ENCODE measurements at places on chromosomes 1 and 21.

- DNase-seq, result no peak
Observed at GRCh38 chr1:11529763-11530730, 51.1 kb downstream of the DISP3 start.

- DNase-seq, result no peak
Observed at GRCh38 chr1:181087400-181087901, 1.0 kb upstream of the IER5 start.

DNA sequence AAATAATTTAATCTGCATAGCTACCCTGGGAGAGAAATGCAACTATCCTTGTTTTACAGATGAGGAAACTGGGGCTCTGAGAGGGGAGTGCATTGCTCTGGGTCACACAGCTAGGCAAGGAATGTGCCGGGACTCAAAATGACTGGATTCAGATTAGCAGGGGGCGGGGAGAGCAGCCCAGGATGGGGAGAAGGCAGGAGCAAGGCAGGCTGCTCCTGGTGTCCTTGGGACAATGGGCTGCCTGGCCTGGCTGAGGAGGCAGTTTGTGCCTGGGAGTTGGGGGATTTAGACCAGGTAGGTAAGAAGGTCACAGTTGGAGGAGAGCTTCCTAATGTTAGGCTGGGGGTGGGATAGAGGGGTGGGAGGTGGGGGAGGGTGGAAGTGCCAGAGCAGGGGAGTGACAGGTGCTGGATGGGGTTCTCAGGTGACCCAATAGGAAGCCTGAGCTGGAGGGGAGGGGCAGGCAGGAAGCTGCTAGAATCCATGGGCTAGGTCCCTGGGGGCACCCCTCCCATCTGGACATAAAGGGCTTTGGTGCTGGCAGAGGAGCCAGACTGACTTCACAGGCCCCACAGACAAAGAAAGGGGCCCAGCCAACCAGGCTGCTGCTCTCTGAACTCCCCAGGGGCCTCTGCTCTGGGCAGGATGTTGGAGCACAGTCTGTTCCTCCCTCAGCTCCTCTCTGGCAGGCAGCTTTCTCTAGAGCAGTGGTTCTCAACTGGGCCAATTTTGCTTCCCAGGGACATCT lies 29.0 kb downstream of the TRIM62 start:
- no peak for DNase-seq

- peak; percentile 86 for DNase-seq
Observed at GRCh38 chr1:65423884-65424572, 3.6 kb downstream of the LEPR start.

- DNase-seq, result no peak
Observed at GRCh38 chr21:28317177-28317950, 675.3 kb downstream of the LTN1 start.

- no peak for DNase-seq
Observed at GRCh38 chr21:28746166-28746565, 246.5 kb downstream of the LTN1 start.

DNA sequence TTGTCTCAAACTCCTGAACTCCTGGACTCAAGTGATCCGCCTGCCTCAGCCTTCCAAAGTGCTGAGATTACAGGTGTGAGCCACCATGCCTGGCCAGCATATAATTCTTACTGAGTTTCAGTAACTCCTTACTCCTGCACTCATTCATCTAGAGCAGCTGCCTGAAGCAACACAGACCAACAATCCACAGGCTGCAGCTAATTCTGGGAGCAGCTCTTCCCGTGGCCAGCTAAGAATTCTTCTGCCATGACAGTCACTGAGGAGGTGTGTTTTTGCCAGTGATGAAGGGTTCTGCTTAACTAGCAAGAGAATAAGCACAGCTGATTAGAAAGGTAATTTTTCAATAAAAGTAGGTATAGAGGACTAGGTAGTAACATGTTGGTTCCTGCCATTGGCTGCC lies 5.4 kb downstream of the VTCN1 start:
- DNase-seq, result no peak

GRCh38 chr1:112540226-112540794 lies 31.5 kb downstream of the WNT2B start:
- DNase-seq, result no peak

DNA sequence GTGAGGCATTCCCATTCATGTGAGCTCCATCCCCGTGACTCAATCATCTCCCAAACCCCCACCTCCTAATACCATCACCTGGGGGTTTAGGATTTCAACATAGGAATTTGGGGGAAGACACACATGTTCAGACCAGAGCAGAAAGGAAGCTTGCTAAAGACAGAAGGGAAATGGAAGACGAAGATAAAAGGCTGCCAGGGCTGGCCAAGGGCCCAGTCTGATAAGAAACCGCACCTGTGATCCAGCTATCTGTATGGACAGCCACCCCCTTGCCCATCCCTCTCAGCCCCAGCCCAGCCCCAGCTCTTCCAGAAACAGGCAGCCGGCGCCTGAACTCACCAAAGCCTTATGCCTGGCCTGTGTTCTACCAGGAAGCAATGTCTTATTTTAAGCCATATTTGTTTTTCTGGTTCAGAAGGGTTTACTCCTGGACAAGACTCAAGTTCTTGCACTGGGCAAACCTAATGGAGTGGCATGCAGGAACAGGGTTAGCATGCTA lies 198.4 kb upstream of the VAMP3 start:
- DNase-seq, result no peak

GRCh38 chr1:145689922-145690321 lies 17.2 kb downstream of the PDZK1 start:
- no peak for DNase-seq

GRCh38 chr21:39480271-39480670 lies 28.5 kb downstream of the SH3BGR start:
- DNase-seq, result no peak

DNA sequence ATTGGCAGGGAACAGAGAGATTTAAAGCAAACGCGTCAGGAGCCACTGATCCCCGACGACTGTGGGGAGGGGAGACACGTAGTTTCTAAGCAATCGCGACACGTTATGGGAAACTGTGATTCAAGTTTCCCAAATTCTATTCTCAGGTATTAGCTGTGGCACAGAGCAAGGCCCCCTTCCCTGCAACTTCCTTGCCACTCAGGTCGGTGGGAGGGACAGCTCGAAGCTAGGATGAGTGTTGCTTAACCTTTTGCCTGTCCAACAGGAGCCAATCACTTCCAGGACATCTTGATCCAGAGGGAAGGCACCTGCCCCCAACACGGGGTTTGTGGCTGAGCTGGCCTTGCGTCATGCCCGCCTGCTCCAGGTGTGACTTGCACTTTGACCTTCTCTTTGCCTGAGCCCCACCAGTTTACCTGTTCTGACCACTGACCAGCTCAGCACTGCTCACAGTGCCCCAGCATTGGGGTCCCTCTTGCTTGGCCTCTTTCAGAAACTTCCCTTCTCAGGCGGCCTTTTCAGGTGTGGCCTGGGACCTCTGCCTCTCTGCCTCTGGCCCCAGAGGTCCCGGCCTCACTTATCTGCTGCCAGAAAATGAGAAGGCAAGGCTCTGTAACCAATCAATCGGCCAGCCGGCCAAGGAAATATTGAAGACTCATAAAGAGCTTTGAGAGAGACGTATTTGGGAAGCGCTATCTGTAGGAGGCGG lies 24.6 kb downstream of the TEX35 start:
- DNase-seq, result no peak

- no peak for DNase-seq
Observed at GRCh38 chr1:207883660-207884250, 27.2 kb downstream of the CD34 start.

DNA sequence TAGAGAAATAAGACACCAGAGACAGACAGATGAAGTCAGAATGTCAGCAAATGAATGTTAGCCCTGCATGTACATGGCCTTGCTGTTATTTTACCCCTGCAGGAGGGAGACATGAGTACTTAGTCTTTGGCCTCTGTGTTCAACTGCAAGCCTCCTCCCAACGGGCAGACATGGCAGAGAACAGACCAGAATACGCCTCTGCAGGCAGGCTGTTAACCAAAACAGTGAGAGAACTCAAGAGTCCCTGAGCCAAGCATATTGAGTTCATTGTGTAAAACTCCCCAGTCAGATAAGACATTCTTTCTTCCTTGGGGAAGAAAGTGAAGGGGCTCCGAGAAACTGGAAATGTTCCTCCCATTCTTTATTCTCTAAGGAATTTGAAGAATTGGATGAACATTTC lies 150.9 kb downstream of the PHTF1 start:
- no peak for DNase-seq

- DNase-seq, result peak; percentile 76
Observed at GRCh38 chr1:173161510-173162221, 45.5 kb downstream of the TNFSF4 start.

DNA sequence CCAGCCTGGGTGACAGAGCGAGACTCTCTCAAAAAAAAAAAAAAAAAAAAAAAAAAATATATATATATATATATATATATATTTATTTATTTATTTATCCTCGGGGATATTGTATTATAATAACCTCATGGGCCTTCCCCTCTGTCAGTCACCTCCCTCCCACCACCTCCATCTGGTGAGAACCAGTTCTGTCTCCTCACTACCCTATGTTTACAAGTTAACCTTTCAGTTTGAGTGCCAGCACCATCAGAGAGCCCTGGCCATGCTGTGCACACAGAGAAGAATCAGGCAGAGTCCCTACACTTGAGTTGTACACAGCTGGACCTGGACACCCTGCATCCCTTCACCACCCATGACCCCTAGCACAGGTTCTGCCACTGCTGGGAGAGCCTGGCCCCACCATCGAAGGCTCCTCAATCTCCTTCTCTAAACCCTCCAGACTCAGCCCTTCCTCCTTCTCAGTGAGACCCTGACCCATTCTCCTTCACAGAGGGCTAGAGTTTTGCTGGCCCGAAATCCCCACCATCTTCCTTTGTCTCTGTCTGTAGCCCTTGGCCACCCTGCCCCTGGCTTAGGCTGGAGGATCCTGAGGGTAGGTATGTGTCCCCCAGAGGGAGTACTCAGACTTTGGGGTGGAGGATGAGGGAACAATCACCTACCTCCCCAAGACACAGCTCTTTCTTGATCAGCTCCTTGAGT lies 1.2 kb downstream of the S100A5 start:
- DNase-seq, result no peak

- DNase-seq, result no peak
Observed at GRCh38 chr21:43277481-43278351, 108.9 kb downstream of the CRYAA start.

DNA sequence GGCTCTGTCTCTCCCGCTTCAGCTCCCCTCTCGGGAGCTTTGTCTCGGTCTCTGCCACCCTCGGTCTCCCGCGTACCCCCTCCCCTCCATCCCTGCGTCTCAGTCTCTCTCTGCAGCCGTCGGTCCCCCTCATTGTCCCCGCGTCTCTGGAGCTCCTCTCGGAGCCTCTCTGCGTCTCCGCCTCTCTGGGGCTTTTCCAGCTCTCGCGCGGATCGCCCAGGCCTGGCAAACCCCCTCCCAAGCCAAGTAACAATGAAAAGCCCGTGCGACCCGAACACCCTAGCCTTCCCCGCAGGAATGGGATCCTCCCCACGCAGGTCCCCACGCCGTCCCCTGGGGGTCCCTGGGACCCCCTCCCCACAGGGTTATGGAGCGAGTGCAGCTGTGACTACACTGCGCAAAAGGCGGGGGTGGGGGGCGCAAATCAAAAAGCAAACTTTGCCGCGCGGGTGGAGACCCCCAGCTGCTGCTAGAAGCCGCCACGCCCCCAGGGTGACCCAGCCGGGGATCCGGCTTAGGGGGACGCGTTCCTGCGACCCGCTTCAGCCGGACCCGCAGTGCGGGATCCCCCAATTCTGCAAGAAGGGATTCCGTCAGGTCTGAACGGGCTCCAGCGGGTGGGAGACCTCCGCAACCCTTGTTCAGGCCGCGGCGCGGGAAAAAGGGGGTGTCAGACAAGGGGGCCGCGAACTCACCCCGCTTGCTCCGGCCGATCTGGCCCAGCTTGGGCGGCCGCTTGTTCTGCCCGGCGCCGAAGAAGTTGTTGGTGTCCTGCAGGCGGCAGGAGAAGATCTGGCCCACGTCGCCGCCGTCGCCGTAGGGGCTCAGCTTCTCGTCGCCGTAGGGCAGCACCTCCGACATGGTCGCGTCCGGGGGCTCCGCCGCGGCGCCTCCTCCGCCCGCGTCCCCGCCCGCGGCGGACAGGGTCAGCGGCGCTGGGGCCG lies 1.2 kb downstream of the CAMK2N1 start:
- DNase-seq, result peak; percentile 43

DNA sequence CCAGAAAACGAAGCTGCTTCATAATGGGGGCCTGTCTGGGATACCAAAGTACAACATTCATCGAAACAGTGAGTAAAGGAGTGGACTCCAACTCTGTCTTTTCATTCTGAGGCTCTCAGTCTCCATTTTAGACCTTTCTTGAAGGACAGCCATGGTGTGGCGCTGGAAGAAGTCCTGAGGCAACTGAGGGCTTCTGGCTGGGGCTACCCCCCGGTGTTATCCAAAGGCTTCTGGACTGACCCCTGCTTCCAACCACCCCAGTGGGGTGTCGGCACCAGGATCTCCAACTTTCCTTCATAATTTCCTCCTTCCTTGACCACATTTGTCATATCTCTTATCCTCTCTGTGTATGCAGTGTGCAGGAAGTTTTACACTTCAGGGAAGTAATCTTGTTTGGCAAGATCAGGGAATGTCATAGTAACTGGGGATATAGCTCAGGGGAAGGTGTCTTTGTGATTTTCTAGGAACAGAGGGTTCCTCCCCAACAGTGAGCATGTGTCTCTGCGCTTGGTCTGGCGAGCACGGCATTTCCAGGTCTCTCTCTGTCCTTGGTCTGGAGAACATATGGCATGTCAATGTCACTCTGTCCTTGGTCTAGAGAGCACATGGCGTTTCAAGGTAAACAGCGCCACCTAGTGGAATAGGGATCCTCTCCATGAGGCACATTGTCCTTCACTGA lies 19.4 kb upstream of the BSDC1 start:
- peak; percentile 63 for DNase-seq
